NCI-H1436 treated with DMSO at 0.1 percent for 48 hours (cell line): ENCODE measurements at places on chromosomes 6 and 20.

DNA sequence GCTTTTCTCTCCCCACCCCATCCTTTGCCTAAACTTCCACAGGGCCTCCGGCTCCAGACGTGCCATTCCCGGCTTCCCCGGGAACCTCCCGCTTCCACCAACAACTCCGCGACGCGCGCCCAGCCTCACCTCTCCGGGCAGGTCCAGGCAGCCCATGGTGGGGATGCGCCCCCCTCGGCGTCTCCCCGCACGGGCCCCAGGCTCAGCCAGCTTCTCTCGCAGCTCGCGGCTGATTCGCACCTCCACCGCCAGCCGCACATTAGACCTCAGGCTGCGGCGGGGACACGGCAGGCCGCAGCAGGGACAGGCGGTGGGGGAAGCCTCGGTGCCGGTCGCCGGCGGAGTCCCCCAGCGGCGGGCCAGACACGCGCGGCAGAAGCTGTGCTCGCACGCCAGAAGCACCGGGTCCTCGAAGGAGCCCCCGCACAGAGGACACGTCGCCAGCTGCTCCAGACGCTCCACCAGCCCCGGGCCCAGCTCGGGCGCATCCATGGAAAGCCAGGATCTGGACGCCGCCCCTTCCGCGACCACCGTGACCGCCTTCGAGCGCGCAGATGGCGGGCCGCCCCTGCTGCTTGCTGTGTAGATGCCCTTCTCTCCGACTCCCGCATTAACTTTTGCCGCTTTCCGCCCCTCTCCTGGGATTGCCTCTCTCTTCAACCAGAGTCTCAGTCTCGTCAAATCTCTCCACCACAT, at the start of gene RNF39:
Gene RNF39 (minus strand): TSS at position 676 of the 696 bp plus-strand sequence. CDS start 184 bp downstream, at position 492.
- no peak for DNase-seq

GRCh38 chr6:103983860-103984259, 875.9 kb downstream of the HACE1 start:
- DNase-seq: no peak

DNA sequence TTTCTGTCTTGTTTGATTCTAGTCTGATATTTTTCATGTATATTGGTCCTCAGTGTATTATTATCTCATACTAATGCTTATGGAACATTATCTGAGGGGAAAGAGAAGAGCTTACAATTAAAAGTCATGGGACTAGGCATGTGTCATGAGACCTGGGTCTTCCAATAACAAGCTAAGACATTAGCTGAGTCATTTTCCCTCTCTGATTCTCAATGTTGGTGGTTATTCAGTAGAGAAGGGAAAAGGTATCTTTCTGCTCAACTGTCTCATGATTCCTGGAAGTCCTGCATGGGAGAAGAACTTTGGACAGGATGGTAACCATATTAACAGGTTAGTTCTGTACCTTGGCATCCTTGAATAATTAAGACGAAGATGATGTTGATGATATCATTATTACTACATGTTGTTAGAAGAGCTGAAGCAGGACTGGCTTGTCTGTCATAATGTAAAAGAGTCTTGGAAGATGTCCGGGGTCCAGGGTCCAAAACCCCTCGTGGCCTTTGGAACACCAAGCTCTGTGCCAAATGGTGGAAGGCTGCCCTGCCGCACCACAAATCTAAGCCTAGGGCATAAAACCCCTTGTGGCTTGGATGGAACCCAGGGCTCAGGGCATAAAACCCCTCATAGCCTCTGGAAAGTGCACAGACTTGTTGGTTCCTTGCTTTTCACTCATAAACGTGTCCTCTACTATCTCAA, 19.1 kb downstream of the TRIM38 start:
- DNase-seq: no peak

DNA sequence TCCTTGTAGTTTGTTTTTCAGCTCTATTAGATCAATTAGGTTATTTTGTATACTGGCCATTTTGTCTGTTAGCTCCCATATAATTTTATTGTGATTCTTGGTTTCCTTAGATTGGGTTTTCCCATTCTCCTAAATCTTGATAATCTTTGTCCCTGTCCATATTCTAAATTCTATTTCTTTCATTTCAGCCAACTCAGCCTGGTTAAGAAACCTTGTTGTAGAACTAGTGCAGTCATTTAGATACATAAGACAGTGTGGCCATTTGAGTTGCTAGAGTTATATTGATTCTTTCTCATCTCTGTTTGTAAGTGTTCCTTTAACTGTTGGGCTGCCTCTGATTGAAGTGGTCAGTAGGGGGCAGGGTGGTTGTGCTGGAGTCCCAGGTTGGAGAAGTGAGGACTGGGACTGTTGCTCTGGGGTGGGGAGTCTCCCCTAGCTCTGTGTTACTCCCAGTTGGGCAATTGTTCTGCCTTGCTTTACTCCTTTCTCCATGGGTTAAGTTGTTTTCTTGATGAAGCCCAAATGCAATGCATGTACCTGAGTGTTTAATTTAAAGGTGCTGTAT, 98.8 kb upstream of the NRN1 start:
- DNase-seq: no peak

DNA sequence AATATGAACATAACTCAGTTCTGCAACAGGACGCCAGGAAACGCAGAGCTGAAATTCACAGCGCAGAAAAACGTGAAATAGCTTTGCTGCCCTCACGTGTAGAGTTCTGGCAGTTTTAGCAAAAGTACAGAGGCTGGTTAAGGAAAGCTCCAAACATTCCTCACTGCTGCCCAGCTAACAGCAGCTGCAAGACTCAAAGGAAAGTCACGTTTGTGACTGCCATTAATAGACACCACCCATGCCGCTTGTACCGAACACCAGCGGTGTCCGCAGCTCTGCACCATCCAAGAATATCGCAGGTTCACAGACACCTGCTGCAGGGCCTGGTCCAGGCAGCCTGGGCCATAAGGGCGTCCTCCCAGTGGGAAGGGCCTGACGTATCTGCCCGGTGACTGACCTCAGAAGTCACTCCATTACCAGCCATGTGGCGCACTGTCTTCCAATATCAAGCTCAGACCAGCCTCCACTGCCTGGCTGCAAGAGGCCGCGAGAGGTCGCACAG, 61.4 kb downstream of the WDR27 start:
- DNase-seq: no peak

DNA sequence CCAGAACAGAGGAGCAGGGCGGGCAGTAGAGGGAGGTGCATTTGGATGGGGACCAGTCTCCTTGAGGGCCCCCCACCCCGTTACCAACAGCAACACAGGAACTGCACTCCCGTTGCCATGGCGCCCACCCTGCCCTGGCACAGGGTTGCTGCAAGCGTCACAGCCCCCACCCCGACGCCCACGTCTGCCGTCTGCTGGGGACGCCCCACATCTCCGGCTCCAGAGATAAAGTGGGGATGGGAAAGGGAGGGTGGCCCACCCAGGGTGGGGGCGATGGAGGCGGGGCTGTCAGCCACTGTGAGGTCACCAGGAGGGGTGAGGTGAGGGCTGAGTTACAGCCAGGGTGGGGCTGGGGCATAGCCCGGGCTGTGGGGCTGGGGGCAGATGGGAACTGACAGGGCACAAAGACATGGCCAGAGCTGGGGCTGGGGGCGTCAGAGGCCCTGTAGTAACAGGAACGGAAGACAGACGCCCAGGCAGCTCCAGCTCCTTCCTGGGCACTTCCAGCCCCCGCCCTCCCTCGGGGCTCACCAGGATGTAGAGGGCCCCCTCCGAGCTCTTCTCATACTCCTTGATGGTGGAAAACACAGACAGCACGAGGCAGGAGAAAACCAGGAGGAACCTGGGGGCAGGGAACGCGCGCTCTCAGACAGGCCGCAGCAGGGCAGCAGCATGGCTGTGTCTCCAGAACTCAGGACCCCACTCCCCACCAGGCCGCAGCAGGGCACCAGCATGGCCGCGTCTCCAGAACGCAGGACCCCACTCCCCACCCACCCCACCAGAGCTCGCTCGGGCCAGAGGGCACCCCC, 26.0 kb downstream of the KCNQ2 start:
- DNase-seq: no peak
